Stimulated activated CD4-positive, alpha-beta T cell treated with anti-CD3 and anti-CD28 coated beads, Interleukin-15, amount 100 ng/mL, for 1 hour (primary cell): ENCODE measurements at places on chromosomes 5 and 9.

- no peak for DNase-seq
These were observed 20.7 kb upstream of the SLC12A7 start for GRCh38 chr5:1132570-1132969.

DNA sequence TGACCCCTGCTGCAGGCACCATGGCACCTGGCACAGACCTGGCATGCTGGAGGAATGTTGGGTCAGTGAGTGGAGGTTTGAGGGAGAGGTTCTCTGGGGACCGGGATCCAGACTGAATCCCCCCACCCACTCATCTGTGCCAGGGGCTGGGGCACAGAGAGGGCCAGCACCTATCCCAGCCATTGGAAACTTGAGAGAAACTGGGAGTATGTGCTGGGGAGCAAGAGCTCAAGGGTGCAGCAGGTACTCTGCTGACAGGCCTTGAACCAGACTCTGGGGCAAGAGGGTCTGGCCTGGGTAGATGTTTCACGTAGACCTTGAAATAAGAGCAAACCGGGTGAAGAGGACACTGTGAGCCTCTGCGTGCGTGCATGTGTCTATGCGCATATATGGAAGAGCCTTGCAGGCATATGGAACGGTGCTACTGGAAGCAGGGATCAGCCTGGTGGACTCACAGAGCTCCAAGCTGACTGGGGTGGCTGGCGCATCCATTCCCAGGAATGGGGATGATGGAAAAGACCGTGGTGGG lies 8.8 kb downstream of the FGF18 start:
- no peak for DNase-seq

DNA sequence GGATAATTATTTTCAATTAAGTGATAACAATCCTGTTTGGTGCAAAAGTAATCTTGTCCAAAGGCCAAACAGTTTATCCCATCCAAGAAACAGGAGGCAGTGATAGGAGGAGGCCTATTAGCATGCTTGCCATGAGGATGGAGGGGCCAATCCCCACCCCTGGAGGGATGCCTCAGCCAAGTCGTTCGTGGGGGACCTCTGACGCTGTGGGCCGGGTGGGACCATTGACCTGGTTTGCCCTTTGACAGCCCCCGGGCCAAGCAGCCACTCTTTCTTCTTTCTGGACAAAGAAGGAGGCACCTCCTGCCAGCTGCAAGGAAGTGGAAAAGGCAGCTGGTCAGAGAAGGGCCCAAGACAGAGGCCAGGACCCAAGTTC lies 39.5 kb upstream of the GRHPR start:
- no peak for DNase-seq

DNA sequence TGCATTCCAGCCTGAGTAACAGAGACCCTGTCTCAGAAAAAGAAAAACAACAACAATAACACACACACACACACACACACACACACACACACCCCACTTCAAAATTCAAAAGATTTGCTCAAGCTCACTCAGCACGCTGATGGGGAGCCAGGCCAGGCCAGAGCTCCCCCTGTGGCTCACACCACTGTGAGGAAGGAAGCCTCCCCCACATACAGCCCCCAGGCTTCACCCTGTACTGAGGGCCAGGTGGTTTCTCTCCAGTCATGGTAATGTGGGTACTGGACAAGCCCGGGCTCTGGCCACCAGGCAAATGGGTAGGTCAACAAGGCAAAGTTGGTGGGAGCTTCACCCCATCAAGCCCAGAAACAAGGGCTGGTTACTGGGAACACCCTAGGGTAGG lies 19.0 kb downstream of the ATOX1 start:
- DNase-seq = no peak

- DNase-seq = no peak
These were observed 181.9 kb upstream of the SEMA6A start for GRCh38 chr5:116756531-116756930.

DNA sequence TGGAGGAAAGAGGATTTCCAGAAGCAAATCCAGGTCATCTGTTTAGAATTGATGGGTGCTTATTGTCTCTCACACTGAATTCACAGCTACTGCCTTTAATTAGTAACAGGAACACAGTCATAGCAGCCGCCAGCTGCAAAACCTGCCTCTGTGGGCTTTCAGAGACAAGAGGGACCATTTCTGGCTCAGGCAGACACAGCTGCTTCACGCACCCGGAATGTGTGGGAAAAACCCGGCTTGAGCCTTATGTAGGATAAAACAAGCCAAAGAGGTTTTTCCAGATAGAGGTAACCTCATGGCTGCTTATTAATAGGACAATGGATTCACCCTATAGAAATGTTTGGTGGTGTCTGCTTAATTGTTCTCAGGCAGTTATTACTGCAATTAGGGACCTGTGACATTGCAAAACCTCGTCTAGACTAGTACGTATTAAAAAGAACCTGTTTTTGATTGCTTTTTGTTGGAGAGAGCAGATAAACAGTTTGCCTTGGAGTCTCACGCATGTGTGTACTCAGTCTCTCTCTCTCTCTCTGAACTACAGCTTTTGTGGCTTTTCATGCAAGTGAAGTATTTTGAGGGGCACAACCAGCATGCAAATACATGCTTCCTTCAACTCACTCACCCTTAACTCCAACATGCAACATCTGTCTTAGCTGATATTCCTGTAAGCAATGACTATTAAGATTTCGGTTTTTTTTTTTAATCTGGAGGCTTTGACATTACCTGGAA lies 302.7 kb downstream of the PLK2 start:
- DNase-seq = no peak

DNA sequence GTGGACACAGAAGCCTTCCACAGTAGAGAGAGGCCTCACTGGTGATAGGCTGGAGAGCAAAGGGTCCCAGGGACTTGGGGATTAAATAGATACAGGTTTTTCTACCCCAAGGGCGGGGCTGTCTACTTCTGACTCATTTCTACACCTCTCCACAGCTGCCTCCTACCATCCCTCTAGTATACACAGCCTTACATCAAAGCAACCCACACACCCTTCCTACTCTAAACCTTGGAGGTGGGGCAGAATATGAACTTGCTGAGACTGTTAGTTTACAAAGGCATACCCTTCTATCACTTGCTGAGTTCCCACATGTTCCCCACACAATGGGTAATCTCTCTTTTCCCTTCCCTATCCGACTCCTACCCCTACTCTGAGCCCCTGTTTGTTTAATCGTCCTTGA lies 19.9 kb upstream of the PCA3 start:
- no peak for DNase-seq

DNA sequence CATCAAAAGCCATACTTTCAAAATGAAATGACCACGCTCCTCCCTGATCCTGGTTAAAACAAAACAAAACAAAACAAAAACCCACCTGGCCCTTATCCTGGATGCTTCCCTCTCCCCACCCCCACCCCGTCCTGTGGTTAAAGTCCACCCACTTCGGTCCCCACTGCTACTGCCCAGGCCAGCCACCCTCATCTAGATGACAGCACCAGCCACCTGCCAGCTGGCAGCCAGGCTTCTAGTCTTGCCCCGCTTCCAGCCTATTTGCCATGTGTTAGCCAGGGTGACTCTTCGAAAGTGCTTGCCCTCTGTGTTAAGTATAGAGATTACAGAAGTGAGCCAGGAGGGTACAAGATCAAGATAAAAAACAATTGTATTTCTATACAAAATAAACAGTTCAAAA lies 27.5 kb upstream of the NCS1 start:
- DNase-seq = no peak

- no peak for DNase-seq
These were observed 166.1 kb upstream of the CCDC152 start for GRCh38 chr5:42590566-42590965.

- no peak for DNase-seq
These were observed 21.2 kb upstream of the RNU6ATAC start for GRCh38 chr9:134185536-134186011.

GRCh38 chr9:121896545-121896943 lies 196.6 kb downstream of the TTLL11 start:
- DNase-seq = no peak

- DNase-seq = no peak
These were observed 110.5 kb downstream of the MEGF10 start for GRCh38 chr5:127400946-127401670.

GRCh38 chr9:24449976-24450375 lies 95.7 kb downstream of the IZUMO3 start:
- DNase-seq = no peak
